ENCODE measurements at places on chromosomes 4 and X.

DNA sequence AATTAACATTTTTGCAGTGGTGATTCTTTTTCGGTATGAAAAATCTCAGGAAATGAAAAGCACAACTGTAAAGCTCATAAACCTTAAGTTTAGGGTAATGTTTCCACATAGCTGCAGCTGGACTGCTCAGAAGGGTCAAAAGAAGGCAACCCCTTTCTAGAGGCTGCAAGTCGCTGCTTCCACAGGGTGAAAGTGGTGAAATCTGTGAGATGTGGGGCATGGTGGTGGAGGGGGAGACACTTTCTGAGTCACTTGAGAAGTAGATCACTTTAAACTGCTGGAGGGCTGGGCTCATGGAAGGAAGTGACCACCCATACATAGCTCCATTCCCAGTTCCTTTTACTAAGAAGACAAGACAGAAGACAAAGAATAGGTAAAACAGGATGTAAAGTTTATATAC is 8.7 kb downstream of the SFRP2 start:
- no peak for DNase-seq

GRCh38 chr4:139933104-139933503 is 220.9 kb downstream of the MAML3 start:
- no peak for DNase-seq

DNA sequence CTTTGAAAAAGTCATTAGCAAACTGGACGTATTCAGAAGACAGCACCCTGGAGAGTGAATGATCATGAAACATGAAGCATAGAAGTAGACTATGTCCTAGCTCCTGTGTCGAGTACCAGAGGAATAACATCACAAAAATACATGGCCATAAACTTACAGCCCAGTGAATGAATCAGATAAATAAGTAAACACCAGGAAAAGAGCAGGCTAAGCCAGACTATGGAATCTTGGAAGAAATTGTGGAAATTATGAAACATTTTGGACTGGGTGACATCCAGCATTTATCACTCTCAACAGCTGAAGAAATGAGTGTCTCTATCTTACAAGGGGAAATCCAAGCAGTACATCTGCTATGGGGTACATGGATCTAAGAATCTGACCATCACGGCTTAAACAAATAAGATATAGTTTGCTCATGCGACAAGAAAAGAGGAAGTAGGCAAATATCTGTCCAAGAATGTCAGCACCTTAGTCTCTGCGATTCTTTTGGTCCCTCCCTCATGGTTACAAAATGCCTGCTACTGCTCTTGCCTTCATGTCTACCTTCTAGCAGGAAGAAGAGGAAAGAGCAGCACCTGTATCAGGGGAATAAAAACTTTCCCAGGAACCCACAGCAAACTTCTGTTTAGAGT is 481.5 kb downstream of the BCOR start:
- DNase-seq, result no peak

DNA sequence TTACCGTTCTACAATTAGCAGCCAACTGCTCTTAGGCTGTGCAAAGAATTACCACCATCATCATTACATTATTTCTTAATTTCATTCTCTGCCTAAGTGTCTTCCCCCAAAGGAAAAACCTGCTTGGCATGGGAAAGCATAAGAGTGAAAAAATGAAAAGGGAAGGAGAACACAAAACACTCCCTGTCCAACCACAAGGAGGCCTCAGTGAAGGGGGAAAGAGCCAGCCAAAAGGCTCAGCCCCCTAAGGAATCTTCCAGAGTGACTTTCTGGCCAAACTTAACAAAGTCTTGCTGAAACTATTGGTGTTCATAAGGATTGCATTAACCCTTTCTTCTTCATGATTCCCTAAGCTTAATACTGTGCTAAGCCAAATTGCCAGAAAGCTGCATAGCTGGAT is 287.4 kb downstream of the SMARCA1 start:
- DNase-seq, result no peak

GRCh38 chrX:357693-358471 is 28.8 kb downstream of the PPP2R3B start:
- no peak for DNase-seq

GRCh38 chrX:10797466-10797865 is 177.1 kb upstream of the MID1 start:
- DNase-seq, result no peak

- DNase-seq, result no peak
These were observed 7.4 kb upstream of the HS3ST1 start for GRCh38 chr4:11436084-11436483.

GRCh38 chrX:149898554-149898953 is 17.6 kb downstream of the MAGEA8 start:
- DNase-seq, result no peak

DNA sequence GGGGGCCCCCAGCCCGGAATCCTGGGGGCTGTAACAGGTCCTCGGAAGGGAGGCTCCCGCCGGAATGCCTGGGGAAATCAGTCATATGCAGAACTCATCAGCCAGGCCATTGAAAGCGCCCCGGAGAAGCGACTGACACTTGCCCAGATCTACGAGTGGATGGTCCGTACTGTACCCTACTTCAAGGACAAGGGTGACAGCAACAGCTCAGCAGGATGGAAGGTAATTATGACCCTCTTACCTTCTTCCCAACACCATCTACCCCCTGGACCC is 1.0 kb downstream of the FOXO4 start:
- DNase-seq, result no peak

- no peak for DNase-seq
These were observed 58.4 kb upstream of the ATOH1 start for GRCh38 chr4:93770201-93770600.

DNA sequence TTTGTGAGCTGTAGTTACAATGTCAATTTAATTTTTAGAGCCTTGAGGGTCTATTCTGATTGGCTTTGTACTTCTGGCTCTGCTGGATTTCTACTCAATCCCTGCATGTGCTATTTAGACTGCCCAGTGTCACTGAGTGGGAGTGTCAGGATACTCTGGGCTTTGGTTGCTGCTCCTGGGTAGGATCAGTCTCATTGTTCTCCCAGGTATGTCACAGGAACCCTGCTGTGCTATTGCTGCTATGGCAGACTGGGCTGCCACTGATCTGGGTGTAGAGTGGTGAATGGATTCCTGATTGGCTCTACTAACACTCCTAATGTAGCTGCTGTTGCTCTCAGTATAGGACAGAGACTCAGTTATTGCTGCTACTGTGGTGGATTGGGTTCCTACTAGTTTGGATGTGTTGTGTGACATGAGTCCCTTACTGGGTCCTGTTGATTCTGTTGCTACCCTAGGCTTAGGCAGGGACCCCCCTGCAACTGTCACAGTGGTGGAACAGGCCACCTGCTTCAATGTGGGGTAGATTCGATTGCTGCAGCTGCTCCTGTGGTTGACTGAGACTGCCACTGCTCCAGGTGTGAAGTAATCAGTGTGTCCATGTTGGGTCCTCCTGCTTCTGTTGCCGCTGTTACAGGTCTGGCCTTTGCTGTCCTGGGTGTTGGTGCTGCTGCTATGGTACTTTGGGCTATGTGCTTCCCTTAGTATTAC is 707.8 kb upstream of the AMOT start:
- no peak for DNase-seq

- no peak for DNase-seq
These were observed 58.3 kb upstream of the HPGD start for GRCh38 chr4:174580597-174580996.

GRCh38 chr4:26020083-26020668 is 106.2 kb downstream of the SMIM20 start:
- no peak for DNase-seq

GRCh38 chr4:15910155-15910940 is 28.2 kb downstream of the FGFBP1 start:
- DNase-seq, result no peak

GRCh38 chr4:22515888-22516541 is at the start of gene ADGRA3:
TSS of gene ADGRA3 (minus strand) at chr4:22516066. CDS start at chr4:22515784, 282 bp downstream.
- DNase-seq, result no peak

DNA sequence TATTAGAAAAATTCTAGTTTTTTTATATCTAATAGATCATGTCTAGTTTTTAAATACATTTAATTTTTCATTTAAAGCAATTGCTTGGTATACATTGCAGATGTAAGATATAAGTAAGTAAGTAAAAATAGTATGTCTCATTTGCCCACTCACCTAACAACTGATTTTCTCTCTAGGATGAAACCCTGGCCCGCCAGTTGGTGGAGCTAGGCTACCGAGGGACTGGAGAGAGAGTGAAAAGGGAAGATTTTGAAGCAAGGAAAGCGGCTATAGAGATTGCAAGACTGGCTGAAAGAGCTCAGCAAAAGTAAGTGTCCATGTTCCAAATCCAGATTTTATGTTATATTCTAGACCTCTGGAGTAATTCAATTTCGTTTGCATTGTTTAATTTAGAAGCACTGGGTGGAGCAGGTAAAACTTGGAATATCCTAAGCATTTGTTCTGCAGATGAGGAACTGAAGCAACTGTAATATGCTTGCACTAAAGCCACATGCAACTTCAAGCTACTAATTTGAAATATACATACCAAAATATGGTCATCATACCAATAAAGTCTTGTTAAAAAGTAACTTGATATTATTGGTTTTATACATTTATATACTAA is 27.1 kb downstream of the CFAP299 start:
- DNase-seq, result peak; percentile 4

DNA sequence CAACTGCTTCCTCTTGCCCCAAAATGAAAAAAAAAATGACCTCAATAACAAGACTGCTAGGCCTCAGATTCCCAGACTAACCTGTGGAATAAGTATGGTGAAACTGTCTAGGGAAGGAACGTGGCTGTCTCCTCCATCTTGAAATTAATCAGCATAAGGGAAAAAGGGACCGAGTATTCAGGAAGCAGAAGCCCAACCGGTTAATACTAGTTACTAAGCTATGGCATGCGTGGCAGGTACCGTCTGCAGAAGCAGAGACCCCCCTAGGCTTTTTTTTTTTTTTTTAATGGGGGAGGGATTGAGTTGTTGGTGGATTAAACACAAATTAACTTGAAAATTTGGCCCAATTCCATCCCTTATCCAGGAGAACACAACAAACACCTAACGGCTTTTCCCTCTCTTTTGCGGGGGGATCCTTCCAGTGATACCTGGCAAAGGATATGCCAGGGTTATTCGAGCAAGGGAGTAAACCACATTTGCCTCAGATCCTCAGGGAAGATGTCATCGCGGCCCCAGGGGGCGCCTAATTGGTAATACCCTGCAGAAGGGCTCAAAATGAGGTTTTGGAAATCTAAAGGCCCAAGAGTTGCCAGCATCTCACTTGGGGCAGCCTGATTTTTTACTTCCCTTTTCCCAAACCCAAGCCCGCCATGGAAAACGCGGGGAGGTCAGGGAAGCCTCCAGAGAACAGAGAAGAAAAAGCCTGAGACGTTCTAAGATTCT is 893 bp downstream of the RLIM start:
- DNase-seq, result no peak

DNA sequence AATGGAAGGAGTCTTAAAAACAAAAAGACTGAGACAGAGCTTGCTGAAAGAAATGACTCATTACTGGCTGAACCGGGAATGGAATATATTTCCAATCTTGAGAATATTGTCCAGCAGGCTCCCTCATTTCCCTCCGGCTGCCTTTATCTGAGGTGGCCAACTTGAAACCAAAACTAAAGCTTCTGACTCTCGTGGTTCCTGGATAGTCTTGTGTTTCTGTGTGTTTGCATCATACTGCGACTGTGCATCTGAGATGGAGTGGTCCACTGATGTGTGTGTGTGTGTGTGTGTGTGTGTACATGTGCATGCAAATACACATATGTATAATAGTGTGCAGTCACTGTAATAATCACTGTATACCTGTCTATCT is 145.6 kb upstream of the SCML1 start:
- DNase-seq, result no peak

GRCh38 chr4:77917601-77918000 is 55.0 kb downstream of the MRPL1 start:
- no peak for DNase-seq

DNA sequence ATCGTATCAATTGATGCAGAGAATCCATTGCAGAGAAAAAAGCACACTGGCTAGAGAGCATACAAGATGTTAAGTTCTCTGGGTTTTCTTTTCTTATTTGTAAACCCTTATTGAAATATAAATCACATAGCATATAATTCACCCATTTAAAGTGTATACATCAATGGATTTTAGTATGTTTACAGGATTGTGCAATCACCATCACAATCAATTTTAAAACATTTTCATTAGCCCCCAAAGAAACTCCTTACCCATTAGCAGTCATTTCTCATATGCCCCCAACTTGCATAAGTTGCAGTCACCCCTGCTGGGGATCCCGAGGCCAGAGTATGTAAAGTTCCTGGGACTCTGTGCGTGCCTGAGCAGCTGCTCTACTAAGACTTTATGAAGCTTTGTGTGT is 34.9 kb upstream of the TRO start:
- no peak for DNase-seq

DNA sequence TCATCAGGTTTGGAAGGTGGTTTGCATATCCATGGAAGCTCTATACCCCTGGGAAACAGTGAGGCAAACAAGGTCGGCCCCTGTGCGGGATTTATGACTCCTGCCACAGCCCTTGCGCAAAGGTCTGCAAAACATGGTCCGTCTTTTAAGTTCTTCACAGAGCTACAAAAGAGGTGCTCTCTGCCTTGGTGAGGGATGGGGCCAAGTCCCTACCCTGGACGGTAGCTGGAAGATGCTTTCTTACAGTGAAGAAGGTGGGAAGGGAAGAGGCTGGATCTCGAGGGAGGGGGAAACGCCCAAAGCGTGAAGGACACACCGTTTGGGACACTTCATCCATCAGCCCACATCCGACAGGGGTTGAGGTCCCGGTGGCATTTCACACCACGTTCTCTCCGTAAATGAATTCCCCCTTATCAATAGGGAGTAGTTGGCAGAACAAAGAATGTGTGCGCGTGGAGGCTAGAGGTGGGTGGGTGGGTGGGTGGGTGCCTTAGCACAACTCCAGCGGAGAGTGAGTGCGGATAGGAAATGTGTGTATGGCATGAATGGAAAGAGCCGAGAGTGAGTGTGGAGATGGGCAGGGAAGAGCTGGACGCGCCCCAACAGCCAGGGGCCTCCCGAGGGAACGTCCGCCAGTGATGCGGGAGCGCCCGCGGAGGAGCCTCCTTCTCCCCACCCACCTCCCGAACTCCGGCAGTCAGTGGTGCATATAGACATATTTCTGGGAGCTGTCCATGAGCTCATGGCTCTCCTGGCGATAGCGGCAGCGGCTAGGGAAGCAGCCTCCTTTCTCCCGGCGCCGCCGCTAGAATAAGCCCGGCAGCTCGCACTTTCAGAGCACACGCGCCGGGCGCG is 68.3 kb downstream of the LARP7 start:
- no peak for DNase-seq

DNA sequence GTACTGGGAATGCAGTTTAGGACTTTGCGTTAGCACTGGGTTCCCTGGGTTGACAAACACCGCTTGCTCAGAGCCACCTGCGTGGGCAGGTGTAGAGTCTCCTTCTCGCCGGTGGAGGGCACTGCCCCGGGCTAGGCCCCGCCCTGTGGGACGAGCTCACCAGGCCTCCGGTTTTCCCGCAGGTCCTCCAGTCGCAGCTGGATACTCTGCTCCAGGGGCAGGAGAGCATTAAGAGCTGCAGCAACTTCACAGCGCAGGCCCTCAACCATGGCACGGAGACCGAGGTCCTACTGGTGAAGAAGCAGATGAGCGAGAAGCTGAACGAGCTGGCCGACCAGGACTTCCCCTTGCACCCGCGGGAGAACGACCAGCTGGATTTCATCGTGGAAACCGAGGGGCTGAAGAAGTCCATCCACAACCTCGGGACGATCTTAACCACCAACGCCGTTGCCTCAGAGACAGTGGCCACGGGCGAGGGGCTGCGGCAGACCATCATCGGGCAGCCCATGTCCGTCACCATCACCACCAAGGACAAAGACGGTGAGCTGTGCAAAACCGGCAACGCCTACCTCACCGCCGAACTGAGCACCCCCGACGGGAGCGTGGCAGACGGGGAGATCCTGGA is 49.2 kb upstream of the MND1 start:
- DNase-seq, result no peak

- DNase-seq, result no peak
These were observed 18.2 kb downstream of the ACOX3 start for GRCh38 chr4:8422327-8422726.

GRCh38 chr4:86967798-86968197 is 33.0 kb downstream of the AFF1 start:
- no peak for DNase-seq

All from stimulated activated CD4-positive, alpha-beta T cell treated with anti-CD3 and anti-CD28 coated beads, Interleukin-1b, Interleukin-23, amount 100 ng/mL, for 1 hour (primary cell).